ENCODE measurements at places on chromosomes 12 and 14. TPM values are rescaled to one million over a fixed set of nuclear protein-coding genes. Genes with fewer than 3 reads are reported as not detected.
A peak's percentile ranks its signal among the peaks of the same experiment; 100 is the strongest.

Gene PLEKHD1
- not detected for total RNA-seq

Gene RFX4
- total RNA-seq = not detected

Gene PRIM1
- 52.5 TPM for total RNA-seq

Gene PIANP
- total RNA-seq = 0.12 TPM

DNA sequence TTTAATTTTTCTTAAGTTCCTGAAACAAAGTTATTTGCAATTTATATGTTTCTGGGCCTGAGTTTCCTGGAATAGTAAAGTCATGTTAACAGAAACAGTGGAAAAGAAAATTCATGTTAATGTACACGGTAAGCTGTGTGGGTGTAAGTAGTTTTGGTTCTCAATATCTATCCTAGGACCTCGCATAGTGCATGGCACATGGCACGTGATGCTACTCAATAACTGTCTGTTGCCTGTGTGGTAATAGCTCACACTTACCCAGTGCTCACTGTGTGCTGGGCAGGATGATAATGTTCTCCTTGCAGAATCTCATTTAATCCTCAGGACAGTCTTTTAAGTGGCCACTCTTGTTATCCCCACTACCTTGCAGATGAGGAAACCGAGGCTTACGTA lies 100.7 kb downstream of the DUSP16 start:
- DNase-seq = no peak

DNA sequence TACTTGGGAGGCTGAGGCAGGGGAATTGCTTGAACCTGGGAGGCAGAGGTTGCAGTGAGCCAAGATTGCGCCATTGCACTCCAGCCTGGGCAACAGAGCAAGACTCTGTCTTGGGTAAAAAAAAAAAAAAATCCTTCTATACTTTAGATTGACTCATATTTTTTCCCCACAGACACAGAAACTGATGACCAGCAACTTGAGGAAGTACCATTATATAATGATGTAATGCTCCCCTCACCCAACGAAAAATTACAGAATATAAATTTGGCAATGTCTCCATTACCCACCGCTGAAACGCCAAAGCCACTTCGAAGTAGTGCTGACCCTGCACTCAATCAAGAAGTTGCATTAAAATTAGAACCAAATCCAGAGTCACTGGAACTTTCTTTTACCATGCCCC lies 24.3 kb upstream of the SNAPC1 start:
- no peak for DNase-seq

DNA sequence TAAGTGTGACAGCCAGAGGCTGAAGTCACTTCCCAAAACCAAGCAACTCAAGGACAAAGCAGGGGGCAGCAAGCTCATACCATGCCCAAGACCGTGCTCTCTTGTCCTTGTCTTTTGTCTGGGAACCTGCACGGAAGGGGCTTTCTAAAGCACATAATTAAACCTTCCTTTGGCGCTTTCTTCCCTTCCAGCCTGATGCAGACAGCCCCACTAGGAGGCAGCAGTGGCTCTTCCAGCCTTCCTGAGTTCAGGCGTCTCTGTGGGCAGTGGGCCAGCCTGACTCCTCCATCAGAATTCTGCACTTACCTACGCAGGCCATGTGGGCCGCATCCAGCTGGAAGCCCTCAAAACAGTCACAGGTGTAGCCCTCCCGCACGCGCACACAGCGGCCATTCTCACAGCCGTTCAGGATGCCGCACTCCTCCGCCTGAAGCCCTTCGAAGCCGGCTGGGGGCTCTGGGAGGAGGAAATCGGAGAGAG lies 7.6 kb downstream of the ISCA2 start:
- peak; percentile 49 for DNase-seq

DNA sequence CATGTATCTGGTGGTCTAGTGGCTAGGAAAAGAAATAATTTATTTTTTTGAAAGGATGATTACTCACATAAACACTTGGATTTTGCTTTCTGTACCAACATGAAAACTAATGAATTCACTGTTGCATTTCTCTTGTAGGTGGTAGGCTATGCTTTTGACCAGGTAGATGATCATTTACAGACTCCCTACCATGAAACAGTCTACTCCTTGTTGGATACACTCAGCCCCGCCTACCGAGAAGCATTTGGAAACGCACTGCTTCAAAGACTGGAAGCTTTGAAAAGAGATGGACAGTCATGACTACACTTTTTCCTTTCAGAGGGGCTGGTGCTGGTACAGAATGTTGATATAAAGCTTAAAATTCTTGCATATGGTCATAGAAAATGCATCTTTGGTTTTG lies 6.5 kb upstream of the AK7 start:
- DNase-seq = no peak

- DNase-seq = peak; percentile 76
These were observed 17.2 kb downstream of the REM2 start for GRCh38 chr14:22900081-22900799.

- DNase-seq = no peak
These were observed 49.8 kb downstream of the SLC6A12 start for GRCh38 chr12:164207-164606.

DNA sequence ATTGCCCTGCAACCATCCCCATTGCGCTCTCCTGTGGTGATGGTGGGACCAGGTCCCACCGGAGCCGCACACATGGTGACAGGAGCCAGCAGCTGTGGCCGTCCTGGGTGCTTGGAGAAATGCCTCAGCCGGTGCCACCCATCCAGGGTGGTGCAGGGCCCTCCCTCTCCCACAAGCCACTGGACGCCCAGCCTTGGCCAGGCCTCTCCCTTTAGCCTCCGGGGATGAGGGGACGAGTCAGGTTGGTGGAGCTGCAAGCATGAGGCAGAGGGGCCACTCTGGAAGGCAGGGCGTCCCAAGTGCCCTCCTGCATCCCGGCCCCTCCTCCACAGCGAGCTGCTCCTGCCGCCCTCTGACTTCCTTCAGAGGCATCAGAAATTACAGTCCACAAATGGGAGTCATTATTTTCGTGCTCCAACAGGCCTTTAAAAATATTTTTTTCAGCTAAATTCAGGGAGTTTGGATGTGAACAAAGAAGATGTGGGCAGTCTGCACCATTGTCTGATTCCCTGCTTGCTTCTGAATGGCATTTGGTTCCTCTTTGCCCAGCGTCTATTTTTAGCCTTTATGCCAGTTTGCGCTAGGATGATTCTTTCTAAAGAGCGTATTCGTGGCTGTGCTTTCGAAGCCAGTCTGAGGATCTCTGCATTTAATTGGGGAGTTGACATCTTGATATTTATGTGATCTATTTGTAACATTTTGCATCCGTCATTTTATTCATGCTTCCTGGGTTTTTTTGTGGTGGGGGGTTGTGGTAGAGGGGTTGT lies 189.4 kb downstream of the ADGRD1 start:
- DNase-seq = no peak

DNA sequence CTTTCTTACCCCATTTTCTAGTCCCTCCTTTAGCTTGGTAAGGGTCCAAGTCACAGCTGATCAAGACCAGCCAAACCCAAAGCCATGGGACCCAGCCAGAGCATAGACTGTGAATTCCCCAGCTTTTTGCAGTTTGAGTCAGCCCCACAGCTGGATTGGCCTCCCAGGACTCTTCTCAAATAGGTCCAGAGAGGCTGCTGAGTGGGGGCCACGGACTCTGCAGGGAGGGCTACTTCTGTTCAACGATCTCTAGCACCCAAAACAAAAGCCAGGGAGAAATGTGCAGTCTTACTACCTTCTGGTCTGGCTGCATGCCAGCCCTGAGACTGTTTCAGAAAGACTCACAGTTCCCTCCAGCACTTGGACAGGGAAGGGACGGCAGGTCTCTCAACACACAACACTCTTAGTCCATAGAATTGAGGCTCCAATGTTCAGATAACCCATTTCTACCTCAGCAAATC lies 1.6 kb downstream of the VDR start:
- DNase-seq = peak; percentile 74

DNA sequence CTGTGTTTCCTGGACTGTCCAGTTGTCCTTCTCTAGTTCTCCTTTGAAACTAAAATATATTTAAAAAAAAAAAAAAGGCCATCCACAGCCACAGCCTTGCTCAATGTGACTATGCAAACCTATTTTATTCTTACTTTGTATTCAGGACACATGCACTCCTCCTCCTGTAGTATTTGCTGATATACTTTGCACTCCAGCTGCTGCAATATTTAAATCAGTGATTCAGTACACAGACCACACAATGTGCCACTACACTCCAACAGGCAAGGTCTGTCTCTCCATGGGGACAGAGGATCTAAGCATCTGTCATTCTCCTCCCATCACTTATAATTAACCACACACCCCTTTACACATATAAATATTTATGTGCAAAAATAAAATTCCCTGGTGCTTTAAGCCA lies 40.2 kb upstream of the CCDC196 start:
- no peak for DNase-seq

DNA sequence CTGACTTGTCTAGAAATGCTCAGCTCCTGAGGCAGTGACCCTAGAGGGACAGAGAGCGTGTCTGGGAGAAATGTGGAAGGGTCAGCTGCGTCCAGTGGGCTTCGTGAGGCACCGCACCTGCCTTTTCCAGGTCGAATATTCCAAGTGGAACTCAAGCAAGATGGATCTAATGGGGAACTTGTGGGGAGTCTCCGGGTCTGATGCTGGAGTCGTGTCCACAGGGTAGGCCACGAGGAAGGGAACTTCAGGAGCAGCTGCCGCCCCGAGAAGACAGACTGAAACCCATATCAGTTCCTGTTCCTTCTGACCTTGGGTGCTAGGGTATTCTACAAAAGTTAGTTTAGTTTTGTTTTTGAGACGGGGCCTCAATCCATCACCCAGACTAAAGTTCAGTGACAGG lies 67.5 kb downstream of the TNFAIP2 start:
- DNase-seq = no peak

- no peak for DNase-seq
These were observed 316.4 kb downstream of the BCAT1 start for GRCh38 chr12:24632466-24632865.

GRCh38 chr12:75717902-75718301 lies 206.5 kb upstream of the KRR1 start:
- no peak for DNase-seq

DNA sequence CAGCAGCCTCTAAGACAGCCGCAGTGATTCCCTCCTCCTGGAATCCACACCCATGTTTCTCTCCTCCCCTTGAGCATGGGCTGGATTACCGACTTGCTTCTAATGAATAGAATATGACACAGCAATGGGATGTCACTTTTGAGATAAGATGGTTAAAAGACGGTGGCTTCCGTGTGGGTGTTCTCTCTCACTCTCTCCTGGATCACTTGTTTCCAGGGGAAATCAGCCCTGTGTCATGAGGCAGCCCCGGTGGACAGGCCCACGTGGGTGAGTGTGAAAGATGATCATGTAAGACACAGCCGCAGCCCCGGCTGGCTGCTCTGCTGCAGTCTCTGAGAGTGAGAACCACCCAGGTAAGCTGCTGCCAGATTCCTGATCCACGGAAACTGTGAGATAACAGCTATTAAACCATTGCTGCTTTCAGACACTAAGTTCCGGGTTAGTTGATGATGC lies 10.7 kb downstream of the MOAP1 start:
- DNase-seq = no peak

- DNase-seq = no peak
These were observed 59.1 kb downstream of the ISCA2 start for GRCh38 chr14:74552623-74553022.

DNA sequence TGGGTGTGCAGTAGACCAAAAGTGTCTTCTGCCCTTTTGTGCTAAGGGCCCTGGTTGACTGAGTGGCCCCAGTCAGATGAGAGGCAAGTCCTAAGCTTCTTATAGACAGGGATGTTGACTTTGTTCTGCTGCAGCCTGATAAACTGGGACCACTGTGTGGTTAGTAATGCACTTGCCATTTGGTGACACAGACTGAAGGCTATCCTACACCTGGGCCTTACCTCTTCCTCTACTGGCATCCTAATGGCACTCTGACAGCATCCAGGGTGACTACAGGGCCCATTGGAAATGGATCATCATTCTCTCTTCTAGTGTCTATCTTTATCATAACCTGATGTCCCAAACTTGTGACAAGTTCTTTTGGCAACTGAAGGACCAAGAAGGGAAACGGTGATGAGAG lies 3.3 kb downstream of the SDR39U1 start:
- no peak for DNase-seq

DNA sequence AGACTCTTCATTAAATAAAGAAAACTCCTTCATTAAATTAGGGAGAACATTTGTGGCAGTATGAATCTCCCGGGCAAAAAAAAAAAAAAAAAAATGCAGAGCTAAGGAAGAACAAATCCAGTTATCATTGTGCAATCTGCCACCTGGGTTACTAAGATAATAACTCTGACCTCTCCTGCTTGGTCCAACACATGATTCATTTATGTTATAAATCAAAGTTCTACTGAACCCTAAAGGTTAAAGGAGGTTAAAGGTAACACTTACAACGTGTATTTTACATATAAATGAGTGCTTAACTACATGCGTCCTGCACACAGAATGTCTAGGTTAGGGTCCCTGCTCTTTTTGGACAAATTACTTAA lies 4.2 kb downstream of the TGFB3 start:
- no peak for DNase-seq

DNA sequence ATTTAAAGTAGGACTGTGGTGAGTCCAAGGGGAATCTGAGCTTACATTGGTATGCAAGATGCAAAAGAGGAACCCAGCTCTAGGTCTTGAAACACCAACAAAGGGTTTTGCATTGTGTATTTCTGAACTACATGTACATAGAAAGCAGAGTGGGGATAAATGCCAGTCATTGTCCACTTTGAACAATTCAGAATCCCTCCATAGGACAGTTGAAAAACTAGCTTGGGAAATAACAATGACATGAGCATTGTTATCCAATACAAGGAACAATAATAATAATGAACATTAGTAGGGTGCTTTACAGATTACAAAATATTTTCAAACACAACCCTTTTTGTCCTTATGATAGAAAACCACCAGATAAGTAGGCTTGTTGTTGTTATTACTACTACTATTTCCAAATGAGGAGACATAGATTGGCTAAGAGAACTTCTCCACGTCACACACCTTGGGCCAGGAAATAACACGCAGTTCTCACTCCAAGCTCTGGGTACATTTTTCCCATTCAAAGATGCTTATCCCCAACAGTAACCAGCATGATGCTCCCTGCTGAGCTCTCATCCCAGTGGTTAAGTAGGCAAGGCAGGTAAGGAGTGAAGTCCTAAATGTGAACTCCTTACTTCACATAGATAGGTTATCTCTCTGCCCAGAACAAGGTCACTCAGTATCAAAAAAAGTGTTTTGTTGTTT lies 51.7 kb upstream of the RASSF8 start:
- DNase-seq = no peak

DNA sequence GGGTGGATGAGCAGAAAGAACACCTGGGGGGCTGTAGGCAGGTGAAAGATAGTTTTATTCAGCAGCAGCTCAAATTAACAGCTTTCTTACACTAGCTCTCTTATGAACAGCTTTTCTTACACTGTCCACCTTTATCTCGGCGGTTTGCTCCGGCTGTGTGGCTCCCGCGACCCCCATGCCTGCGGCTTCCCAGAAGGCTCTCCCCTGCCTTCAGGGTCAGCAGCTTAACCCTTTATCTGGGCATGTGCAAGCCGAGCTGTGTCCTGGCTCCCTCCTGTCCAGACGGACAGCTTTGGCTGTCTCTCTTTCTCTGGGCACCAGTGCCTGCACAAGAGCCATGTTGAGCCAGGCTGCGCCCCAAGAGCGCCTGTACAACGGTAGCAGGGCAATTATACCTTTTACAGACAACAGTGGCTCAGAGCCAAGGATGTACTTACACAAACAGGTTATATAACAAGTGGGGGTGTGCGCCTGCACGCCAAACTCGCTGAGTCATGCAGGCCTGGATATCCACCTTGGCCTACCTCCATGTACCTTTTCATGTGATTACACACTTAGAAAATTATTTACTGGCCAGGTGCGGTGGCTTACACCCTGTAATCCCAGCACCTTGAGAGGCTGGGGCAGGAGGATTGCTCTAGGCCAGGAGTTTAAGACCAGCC lies 28.5 kb upstream of the KLHL42 start:
- DNase-seq = no peak

- peak; percentile 73 for DNase-seq
These were observed 10.5 kb downstream of the TTC8 start for GRCh38 chr14:88834883-88835431.

- no peak for DNase-seq
These were observed 1669.3 kb upstream of the FLRT2 start for GRCh38 chr14:83860631-83861155.
